ENCODE measurements at places on chromosomes 6 and 20. TPM values are rescaled to one million over a fixed set of nuclear protein-coding genes. Genes with fewer than 3 reads are reported as not detected.

PAX1 gene
- not detected for total RNA-seq

PRKN gene
- 0.93 TPM for total RNA-seq

ADGRF4 gene
- 0.10 TPM for total RNA-seq

IP6K3 gene
- total RNA-seq = not detected

SMOC2 gene
- not detected for total RNA-seq

PPIL6 gene
- total RNA-seq = 0.58 TPM

CEP43 gene
- 9.7 TPM for total RNA-seq

GPLD1 gene
- not detected for total RNA-seq

ULBP2 gene
- total RNA-seq = 19.0 TPM

PGK2 gene
- not detected for total RNA-seq

HSF2 gene
- 10.3 TPM for total RNA-seq

EPPIN gene
- not detected for total RNA-seq

SEMG2 gene
- not detected for total RNA-seq

TREML1 gene
- not detected for total RNA-seq

BMP2 gene
- total RNA-seq = 26.9 TPM

CCN2 gene
- 551 TPM for total RNA-seq

FAM110A gene
- total RNA-seq = 6.1 TPM

AGPAT4 gene
- 11.4 TPM for total RNA-seq

ZKSCAN3 gene
- total RNA-seq = 5.7 TPM

ENPP3 gene
- not detected for total RNA-seq

AIF1 gene
- not detected for total RNA-seq

PHACTR1 gene
- total RNA-seq = 17.0 TPM

FLRT3 gene
- 5.3 TPM for total RNA-seq

TRIM31 gene
- total RNA-seq = not detected

THBS2 gene
- 2.6 TPM for total RNA-seq

BMP7 gene
- 3.6 TPM for total RNA-seq

BCKDHB gene
- total RNA-seq = 9.7 TPM

TCF21 gene
- 0.41 TPM for total RNA-seq

RIMS1 gene
- 0.82 TPM for total RNA-seq

DUSP15 gene
- total RNA-seq = 0.48 TPM
